ENCODE measurements at places on chromosomes 16 and 17.

- DNase-seq, result no peak
Measured at GRCh38 chr16:13863075-13863765, 56.7 kb upstream of the ERCC4 start.

- DNase-seq, result no peak
Measured at GRCh38 chr17:2214929-2215615, 88.5 kb downstream of the SMG6 start.

DNA sequence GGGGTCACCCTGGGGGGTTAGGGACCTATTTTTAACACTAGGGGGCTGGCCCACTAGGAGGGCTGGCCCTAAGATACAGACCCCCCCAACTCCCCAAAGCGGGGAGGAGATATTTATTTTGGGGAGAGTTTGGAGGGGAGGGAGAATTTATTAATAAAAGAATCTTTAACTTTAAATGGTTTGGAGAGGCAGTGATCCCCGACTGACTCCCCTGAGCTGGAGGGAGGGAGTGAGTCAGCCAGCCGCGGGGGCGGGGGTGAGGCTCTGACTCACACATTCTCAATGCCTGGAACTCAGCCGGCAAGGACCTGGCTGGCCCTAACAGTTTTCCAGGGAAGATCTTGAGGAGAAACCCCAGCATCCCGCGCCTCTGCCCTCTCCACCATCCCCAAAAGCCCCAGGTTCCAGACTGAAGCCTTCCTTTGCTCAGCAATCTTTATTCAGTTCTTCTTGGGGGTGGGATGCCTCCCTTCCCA is 1.5 kb downstream of the HCFC1R1 start:
- peak; percentile 75 for DNase-seq

GRCh38 chr17:51245535-51245934 is 14.3 kb downstream of the MBTD1 start:
- DNase-seq, result no peak

GRCh38 chr17:45784741-45785479 is 790 bp downstream of the CRHR1 start:
- no peak for DNase-seq

GRCh38 chr17:71033336-71033735 is 864.0 kb downstream of the KCNJ2 start:
- DNase-seq, result no peak
